HFFc6 (cell line): ENCODE measurements at places on chromosomes 12 and 14. TPM values are rescaled to one million over a fixed set of nuclear protein-coding genes. Genes with fewer than 3 reads are reported as not detected.

DNA sequence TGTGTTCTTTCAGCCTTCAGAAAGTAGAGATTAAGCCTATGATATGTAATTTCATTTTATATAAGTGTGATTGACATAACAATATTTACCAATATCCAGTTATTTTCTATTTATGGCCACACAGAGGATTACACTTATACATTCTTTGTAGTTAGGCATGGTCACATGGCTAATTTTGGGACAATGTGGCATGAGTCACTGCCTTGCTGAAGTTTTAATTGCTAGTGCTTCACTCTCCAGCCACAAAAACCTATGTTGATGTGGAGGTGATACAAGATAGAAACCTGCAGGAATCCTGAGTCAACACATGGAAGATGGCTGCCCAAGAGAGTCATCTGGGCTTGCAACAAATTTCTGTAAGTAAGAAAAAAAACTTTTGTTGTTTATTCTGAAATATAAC is 17.0 kb downstream of the CLEC14A start:
- peak; percentile 57 for DNase-seq

GRCh38 chr12:96197503-96198272 is 3.5 kb downstream of the ELK3 start:
- peak; percentile 97 for DNase-seq

FOXM1 gene
- total RNA-seq = 36.6 to 93.3 TPM (median 63.4 TPM) in 3 replicates

- DNase-seq = no peak
Observed at GRCh38 chr14:89165189-89166181, 251.5 kb downstream of the FOXN3 start.

CDKL1 gene
- 2.9 and 6.0 TPM in 2 replicates for total RNA-seq

OTUB2 gene
- 1.2 to 1.6 TPM (median 1.5 TPM) in 3 replicates for total RNA-seq

DNA sequence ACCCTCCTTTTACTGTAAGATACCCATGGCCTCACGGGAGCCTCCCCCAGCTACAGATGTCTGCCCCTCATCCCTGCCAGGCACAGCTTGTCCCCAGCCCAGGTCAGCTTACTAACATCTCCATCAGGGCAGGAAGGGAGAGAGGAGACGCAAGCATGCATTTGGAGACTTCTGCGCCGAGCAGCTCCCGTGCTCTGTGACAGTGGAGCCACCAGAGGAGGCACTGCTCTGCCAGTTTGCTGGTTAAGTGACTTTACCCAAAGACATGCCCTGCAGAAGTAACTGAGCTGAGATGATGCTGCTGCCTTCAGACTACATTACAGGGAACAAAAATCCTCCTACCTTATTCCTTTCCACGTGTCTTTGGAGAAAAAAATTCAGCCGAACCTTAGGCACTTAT is 133.4 kb downstream of the ESRRB start:
- no peak for DNase-seq

GRCh38 chr14:81329640-81330381 is 70.3 kb downstream of the STON2 start:
- no peak for DNase-seq

- DNase-seq = no peak
Observed at GRCh38 chr14:104598910-104599273, 5.7 kb downstream of the TMEM179 start.

KRT77 gene
- total RNA-seq = not detected in 2 replicates

FGD6 gene
- 6.2 to 6.5 TPM (median 6.3 TPM) in 3 replicates for total RNA-seq

DNA sequence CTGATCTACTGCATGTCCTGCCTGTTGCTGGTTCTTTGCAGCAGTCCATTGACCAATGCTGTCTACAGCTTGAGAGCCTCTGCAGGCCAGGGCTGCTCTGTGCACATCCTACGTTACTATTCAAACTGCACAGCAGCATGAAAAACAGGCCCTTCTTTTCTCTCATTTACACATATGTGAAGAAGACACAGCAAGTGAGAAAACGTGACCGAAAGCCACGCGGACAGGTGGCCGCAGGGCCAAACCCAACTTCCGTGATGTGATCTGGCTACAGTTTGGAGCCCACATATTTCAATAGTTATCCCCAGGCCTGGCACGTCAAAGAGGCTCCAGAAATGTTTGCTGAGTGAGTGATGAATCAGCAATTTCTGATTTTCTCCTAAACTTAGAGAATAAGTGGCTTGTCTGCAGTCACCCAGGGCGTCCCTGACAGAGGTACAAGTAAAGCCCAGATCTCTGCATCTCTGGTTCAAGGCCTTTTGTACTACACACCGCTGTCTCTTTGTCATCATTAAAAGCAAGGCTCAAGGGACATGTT is 17.9 kb upstream of the TCL1B start:
- DNase-seq = no peak

DNA sequence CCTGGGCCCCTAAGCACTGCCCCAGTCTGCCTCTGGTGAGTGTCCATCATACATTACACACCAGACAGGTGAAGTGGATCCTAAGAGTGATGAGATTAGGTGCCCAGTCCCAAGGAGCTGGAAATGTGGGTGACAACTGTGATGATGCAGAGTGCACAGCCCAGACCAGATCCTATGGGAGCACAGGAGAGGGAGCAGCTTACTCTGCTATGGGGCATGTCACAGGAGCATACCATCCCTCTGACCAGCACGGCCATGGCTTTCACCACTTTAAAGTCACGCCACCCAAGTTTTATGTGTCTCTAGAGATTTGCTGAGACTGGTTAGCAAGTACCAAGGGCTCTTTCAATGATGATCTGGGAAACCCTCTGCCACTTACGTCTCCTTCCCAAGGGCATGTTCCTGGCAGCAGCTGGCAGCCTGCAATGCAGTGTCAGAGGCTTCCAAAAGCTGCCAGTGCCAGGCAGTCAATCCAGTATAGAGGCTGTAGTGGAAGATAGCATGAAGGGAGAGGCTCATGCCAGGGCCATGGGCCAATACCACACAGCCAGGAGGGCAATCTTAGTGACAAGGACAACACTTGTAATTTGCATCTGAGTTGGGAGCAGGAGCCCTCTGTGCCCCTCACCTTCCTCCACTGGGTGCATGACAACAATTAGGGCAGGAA is 40.2 kb downstream of the STAB2 start:
- DNase-seq = no peak

SERPINA1 gene
- not detected in 3 replicates for total RNA-seq

DNA sequence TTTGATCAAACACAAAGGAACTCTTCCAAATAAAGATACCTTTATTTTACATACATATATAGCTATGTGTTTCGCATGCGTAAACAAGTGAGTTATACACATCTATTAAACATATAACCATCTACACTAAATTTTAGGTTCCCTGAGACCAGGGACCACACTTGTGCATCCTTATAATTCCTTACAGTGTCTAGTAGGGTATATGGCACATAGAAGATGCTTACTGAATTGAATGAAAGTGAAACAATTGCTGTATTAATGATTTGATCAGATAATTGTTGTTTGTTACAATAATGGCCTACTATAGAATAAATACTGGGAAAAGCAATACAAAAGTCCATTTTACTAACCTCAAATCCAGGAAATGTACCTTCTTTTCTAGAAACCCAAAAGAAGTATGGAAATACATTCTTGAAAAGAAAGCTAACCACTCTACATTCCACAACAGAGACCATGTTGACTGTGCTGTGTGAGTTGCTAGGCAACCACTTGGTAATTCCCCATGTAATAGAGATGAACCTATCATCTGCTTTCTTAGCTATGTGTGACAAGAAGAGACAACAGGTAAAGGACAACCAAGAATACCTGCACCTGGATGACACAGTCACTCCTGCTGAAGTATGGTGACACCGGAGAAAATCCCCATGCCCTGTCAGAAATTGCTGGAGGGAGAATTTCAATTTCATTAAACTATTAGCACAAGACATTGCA is 11.9 kb upstream of the CIPC start:
- DNase-seq = peak; percentile 46

DNA sequence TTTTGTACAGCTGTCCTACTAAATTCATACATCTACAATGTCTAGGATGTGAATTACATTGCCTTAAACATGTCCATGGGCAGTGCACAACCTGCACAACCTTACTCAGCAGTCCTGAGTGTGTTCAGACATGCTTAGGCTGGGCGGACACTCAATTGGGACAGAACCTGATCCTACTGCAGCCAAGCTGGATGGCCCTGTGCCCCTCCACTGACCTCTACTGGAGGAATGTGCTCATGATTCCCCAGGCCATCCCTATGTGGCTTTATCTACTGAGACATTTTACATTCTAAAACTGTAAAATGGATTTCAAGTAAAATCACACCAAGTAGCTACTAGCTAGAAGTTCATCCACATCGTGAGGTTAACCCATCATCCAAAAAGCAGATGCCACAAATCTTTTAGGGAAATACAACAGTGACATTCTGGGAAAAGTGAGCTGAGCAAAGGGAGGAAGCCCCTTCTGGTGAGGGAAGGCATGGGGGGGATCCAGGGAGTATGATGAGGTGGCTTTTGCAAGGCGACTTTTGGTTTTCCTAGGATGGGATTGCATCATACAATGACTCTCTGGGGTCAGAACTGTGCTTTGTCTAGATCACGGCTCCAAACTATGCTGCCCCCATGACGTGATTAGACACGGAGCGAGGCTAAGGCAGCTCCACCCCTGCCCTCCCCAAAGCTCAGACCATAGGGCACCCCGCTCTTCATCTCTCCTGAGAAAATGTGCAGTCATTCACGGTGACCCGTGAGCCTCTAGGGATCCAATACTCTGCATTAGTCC is 911.7 kb upstream of the TMEM132C start:
- DNase-seq = peak; percentile 24

- no peak for DNase-seq
Observed at GRCh38 chr14:68639758-68640574, 152.9 kb downstream of the ZFP36L1 start.

GRCh38 chr12:125142601-125143000 is 77.4 kb downstream of the AACS start:
- DNase-seq = peak; percentile 90

DNA sequence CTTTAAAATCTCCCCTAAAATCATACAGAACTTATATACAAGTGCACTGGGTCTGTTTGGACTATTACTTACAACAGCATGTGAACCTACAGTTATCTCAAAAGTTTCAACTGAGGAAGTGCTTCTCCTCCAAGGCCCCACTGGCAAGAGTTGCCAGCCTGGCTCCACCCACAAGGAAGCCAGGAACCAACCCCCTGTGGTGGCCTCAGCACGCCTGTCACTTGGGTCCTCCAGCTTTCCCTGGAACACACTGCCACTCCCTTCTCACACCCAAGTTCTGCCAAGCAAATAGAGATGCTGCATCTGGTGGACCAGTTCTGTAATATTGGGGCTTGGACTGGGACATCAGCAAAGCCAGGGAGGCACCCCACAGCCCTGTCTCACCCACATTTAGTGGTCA is 115.4 kb downstream of the GCH1 start:
- no peak for DNase-seq

- DNase-seq = no peak
Observed at GRCh38 chr12:46401662-46402061, 29.1 kb upstream of the SLC38A2 start.

GRCh38 chr14:70744641-70745040 is 64.7 kb downstream of the MAP3K9 start:
- DNase-seq = no peak

GRCh38 chr14:42028607-42029006 is 421.9 kb downstream of the LRFN5 start:
- no peak for DNase-seq

TUNAR gene
- not detected in 3 replicates for total RNA-seq

PROX2 gene
- total RNA-seq = not detected in 2 replicates

- no peak for DNase-seq
Observed at GRCh38 chr14:105145381-105146180, 23.0 kb downstream of the JAG2 start.

SYCP3 gene
- total RNA-seq = not detected in 3 replicates

GRCh38 chr12:97520106-97520505 is 57.5 kb downstream of the RMST start:
- no peak for DNase-seq

DNA sequence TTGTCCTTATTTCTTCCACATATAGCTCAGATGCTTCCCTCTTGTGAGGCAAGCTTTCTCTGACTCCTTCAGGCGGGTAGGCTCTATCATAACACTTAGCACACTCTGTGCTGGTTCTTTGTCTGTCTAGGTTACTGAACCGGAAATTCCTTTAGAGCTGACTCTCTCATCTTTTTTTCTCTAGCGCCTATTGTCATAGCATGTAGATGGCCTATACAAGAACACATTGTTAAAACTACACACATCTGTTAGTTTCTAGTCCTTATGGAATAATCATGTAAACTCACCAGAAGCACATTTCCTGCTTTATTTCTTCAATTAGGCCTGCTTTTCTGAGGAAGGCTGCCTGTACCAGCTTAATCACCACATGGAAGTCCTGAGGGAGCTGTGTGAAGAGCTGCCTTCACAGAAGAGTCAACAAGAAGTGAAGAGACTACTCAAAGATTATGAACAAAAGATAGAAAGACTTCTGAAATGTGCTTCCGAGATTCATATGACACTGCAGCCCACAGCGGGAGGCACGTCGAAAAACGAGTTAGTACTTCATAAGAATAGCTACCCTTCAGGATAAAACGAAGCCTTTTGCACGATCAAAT is 143.9 kb downstream of the SYNE2 start:
- peak; percentile 56 for DNase-seq

- no peak for DNase-seq
Observed at GRCh38 chr12:79688376-79689060, 2.2 kb downstream of the PAWR start.

DNA sequence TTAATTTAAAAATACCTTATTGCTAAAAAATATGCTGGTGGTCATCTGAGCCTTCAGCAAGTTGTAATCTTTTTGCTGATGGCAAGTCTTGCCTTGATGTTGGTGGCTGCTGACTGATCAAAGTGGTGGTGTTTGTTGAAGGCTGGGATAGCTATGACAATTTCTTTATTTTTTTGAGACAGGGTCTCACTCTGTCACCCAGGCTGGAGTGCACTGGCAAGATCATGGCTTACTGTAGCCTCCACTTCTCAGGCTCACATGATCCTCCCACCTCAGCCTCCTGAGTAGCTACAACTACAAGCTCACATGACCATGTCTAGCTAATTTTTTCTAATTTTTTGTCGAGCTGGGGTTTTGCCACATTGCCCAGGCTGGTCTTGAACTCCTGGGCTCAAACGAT is 24.8 kb downstream of the PRORP start:
- DNase-seq = no peak

DNA sequence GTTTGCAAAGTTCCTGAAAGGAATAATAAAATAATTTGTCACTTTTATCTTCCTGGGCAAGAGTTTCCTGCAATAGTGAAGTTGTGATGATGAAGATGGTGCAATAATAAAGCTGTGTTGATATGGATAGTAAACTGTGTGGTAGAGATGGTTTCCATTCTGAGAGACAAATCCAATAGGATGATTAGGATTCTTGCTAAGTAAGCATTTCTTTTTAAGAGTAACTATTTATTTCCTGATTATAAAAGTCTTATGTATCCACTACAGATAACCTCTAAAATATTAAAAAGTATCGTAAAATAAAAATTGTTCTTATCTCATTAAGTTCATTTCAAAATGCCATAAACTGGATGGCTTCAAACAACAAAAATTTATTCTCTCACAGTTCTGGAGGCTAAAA is 28.7 kb downstream of the TSPAN11 start:
- no peak for DNase-seq

CCND2 gene
- 5.7 to 23.8 TPM (median 6.4 TPM) in 3 replicates for total RNA-seq

MNAT1 gene
- 51.5 to 69.4 TPM (median 60.2 TPM) in 3 replicates for total RNA-seq

DNA sequence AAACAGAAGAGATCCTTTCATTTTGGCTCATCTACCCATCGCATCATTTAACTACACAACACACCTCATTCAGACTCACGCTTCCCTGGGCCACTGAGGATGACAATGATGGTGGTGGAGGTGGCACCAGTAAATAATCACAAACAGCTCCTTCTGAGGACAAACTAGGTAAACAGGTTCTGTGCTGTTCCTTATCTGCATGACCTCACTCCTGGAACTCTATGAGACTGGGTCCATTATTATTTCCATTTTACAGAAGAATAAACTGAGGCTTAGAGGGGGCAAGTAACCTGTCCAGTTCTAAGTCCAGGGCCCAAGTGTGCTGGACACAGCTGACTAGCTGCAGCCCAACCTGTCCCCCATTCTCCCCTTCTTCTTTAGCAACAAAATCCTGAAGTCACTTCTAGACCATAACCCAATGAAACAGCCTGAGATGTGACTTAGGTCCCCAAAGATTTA is 50.4 kb downstream of the ITPK1 start:
- no peak for DNase-seq
